ENCODE measurements at places on chromosomes 7 and 10. TPM values are rescaled to one million over a fixed set of nuclear protein-coding genes. Genes with fewer than 3 reads are reported as not detected.

The CFAP69 gene
- not detected for total RNA-seq

The LRRD1 gene
- not detected for total RNA-seq

The TWIST1 gene
- total RNA-seq, result 0.20 TPM

The UNC5B gene
- total RNA-seq, result not detected

The SPOCK2 gene
- 396 TPM for total RNA-seq

The GPR146 gene
- total RNA-seq, result 8.7 TPM

The NME8 gene
- not detected for total RNA-seq

The FGF8 gene
- not detected for total RNA-seq

The CTTNBP2 gene
- total RNA-seq, result not detected

The SSBP1 gene
- total RNA-seq, result 111 TPM

The PRR15 gene
- not detected for total RNA-seq

The CALML5 gene
- not detected for total RNA-seq

The NUDT13 gene
- 1.2 TPM for total RNA-seq

The PIK3AP1 gene
- 1.9 TPM for total RNA-seq

The KAZALD1 gene
- total RNA-seq, result 0.48 TPM

The NYAP1 gene
- total RNA-seq, result 0.20 TPM

The ANXA8L1 gene
- total RNA-seq, result 0.28 TPM

The ZNF92 gene
- 15.9 TPM for total RNA-seq

The TNPO3 gene
- 37.4 TPM for total RNA-seq

The ZNF775 gene
- 5.8 TPM for total RNA-seq

The NANOS1 gene
- total RNA-seq, result 0.73 TPM

The UFSP1 gene
- total RNA-seq, result 4.9 TPM

The NRAP gene
- total RNA-seq, result not detected

The NFKB2 gene
- total RNA-seq, result 118 TPM

The COL1A2 gene
- 0.67 TPM for total RNA-seq

The ATOH7 gene
- not detected for total RNA-seq

The NKX2-3 gene
- not detected for total RNA-seq

The BCCIP gene
- total RNA-seq, result 45.5 TPM

The EPO gene
- 0.15 TPM for total RNA-seq

Measured in activated naive CD4-positive, alpha-beta T cell treated with anti-CD3 and anti-CD28 coated beads, Interleukin-2, amount 10 ng/mL, durations not matched to agents 5 hours and 36 hours (primary cell).